ENCODE measurements at places on chromosomes 2 and 18.

- DNase-seq, result no peak
Observed at GRCh38 chr2:152594792-152595191, 122.5 kb downstream of the PRPF40A start.

DNA sequence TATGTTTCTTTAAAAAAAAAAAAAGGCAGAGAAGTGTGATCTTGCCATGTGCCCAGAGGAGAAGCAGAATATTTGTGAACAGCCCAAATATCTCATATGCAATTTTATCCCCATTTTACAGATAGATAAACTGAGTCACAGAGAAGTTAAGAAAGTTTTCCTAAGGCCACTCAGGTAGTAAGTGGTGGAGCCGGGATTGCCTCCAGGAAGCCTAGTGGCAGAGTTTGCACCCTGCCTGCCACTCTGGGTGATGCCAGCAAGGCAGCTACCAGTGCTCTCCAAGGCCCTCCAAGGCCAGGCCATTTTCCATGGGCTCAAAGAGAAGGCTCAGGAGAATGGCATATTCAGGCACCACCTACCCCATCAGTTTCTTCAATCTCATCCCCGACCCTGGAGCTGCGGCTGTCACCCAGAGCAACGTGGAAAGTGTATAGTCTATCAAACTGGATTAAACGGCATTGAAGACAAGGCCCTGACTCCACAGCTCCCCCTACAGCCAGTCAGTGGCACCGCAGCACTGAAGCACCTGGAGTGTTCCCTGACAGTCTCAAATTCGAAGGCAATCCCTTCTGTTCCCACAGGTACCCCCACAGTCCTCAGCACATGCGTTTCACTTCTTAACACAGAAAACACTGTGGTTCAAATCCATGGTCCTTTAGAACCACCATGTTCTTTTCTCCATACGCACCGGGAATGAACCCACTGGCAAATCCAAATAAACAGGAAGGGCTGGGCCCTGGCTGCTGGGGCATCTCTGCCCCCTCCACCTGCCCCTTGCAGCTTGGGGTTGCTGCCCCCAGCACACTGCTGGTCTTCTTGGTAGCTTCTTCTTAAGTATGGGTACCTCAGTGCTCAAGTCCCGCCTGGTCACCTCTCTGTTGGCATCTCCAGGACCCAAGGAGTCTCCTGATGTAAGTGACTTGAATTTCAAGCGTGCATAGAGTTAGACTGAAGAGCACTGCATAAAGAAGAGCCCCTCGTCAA is 175.3 kb downstream of the INHBB start:
- DNase-seq, result peak; percentile 44

DNA sequence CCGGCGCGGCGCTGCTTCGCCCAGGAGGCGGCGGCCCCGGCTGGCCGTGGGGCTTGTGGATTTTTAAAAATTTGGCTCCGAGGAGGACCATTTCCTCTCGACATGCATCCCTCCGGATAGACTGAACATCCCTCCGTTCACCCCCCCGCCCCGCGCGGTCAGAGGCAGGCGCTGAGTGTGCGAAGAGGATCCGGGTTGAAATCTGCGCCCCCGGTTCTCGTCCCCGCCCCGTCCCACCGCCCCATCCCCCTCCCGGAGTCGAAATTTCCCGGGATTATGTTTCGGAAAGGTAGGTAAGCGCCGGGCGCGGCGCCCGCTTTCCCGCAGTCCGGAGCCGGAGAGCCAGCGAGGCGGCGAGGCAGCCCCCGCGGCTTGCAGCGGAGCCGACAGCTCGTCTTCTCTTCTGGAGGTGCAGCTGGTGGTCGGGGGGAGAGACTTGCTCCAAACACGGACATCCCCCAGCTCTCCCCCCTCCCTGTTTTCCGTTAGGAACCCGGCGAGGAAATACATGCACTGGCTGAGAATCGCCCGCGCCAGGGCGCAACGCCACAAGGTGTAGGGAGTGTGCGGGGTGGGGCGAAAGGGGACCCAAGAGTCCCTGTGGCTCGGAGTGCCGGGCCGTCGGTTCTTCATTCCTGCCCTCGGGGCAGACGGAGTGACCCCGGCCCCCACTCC is at the start of gene PRKCE:
TSS of gene PRKCE (plus strand) at position 261 of the 675 bp plus-strand sequence.
- DNase-seq, result no peak

DNA sequence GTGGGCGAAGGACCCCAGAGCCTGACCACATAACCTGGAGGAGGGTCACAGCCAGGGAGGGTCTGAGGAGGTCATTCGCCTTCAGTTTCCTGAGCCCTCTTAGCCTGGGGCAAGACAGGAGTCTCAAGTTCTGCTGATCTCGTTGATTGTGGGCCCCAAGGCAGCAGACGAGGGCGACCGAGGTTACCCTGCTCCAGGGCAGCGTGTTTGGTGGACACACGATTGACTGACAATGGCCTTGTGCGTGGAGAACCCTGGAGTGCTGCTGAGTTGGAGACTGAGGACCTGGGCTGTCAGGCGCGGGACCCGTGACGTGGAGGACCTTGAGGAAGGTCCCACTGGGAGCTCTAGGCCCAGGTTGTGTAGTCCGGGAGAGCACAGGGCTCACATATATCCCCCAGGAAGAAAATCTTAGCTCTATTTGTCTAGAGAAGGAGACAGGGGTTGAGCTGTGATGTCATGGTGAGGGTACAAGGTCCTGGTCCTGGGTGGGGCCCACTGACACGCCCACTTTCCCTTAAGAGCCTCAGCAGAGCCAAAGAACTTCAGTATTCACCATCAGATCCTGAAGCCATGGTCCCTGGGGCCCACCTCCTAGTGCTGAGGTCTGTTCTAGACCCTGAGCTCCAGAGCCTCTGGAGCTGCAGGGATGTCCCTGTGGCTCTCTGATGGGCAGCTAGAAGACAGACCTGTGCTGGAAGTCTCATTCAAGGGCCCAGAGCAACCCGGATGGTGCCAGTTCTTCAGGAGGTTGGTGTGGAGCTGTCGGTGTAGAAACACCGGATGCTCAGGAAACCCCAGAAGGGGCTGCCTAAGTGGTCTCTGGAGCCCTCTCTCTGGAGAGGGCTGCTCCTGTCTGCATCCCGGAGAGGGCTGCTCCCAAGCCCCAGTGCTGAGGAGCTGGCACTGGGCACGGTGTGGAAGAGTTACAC is 53.1 kb downstream of the DYSF start:
- no peak for DNase-seq

DNA sequence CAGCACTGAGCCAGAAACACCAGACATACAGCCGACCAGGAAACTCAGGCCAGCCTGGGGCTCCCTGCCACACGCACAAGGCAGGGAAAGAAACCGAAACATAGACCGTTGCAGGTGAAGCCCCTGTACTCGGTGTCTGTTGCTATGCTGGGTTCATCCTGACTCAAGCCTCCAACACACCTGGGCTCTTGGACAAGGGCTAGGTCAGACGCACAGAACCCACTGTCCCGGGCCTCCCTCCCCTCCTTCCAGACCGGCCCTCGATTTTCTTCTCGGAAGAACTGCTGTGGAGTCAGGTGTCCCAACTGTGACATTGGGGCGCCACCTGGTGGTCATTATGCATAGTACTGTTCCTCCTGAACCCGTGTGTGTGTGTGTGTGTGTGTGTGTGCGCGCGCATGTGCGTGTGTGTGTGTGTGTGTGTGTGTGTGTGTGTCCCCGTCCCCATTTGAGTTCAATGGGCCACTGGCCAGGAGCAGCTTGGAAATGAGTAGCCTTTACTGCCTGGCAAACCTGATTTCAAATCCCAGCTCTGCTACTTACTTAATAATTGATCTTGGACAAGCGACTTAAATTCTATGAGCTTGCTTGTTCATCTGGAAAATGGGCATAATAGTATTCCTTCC is 55.4 kb upstream of the GLI2 start:
- peak; percentile 87 for DNase-seq

- peak; percentile 8 for DNase-seq
Observed at GRCh38 chr2:132038179-132038882, 123.4 kb downstream of the ANKRD30BL start.

- DNase-seq, result peak; percentile 71
Observed at GRCh38 chr2:149329489-149330126, 779 bp upstream of the LYPD6 start.

- DNase-seq, result no peak
Observed at GRCh38 chr2:166520604-166521003, 26.6 kb upstream of the SCN7A start.

DNA sequence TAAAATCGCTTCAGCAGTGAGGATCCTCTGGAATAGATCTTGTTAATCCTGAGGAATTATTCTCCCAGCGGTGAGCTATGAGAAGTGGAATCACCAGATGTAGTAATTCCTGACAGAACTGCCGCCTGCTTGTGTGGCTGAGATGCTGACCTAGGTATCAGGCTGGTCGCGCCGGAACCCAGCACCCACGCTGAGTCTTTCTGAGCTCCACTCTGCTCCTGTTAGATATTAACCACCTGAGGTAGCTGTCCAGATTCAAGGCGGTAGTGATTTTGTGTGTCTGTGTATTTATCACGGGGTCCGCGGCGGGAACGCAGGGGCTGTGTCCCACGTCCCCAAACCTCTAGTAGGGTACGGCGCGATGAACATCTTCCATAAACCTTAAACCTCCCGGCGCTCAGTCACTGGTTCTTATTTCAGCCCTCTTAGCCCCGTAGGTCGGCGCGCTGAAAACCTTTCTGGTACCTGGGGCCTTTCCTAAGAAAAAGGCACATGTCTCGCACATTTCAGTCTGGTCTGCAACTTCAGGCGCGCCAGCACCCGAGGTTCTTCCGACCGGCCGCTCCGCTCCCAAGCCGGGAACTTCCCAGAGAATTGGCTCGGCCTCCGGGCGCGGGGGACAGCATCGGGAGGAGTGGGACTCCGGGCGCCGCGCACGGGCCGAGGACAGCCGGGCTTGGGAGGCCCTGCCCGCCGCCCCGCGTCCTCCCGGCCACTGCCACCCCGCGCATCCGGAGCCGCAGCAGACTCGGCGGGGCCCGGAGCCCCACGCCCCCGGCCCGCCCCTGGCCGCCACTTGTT is 542 bp upstream of the CNNM3 start:
- DNase-seq, result no peak

DNA sequence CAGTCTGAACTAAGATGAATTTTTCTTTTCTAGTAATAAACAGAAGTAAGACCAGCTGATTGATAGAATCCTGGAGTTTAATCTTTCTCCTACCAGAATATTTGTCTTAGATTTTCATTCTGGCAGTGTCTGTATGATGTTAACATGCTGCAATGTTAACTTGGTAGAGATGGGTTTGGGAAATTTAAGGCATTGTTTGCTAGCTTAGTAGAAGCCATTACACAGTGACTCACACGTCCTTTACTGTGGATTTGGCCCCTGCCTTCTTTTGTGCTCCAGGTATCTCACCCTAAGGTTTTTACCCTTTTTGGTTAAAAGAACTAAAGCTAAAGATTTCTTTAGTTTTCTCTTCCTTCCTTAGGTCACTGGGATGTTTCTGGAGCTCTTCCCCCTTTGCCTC is 84.1 kb downstream of the SPTBN1 start:
- no peak for DNase-seq

- DNase-seq, result no peak
Observed at GRCh38 chr2:86064006-86064405, 41.7 kb downstream of the POLR1A start.

GRCh38 chr2:52141076-52141475 is 1109.1 kb upstream of the NRXN1 start:
- DNase-seq, result no peak

GRCh38 chr2:179556425-179556824 is 291.8 kb upstream of the SESTD1 start:
- DNase-seq, result no peak

- DNase-seq, result no peak
Observed at GRCh38 chr2:55993685-55994084, 70.1 kb upstream of the EFEMP1 start.

DNA sequence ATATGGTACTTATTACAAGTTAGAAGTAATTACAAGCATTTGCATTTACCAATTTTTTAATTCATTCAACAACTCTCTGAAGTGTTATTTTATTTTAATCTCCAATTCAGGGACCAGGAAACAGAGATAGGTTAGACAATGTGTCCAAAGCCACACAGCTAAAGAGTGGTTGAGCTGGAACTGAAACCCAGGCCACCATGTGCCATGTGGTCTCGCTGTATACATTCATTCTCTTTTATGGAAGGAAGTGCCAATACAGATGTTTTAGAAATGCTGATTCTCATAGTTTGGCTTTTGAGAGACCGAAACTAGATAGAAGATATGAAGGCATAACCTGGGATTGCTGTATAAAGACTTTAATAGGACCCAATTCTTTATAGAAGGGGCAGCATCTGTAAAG is 684.6 kb upstream of the ID2 start:
- no peak for DNase-seq

DNA sequence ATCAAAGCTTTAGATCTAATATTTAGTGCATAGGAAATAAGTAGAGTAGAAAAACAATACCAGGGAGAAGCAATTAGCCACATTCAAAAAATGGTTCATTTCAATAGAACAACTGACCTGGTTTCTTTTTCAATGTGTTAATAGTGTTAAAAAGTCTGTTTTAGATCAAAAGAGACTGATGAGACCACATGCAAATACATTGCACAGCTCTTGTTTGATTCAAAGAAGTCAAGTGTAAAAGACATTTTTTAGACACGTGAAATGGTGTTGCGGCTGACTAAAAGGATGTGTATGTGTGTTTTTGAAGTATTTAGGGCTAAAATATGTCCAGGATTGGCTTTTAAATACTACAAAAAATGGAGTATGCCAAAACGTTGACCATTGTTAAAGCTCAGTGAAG is 1.2 kb upstream of the AOX1 start:
- DNase-seq, result no peak

DNA sequence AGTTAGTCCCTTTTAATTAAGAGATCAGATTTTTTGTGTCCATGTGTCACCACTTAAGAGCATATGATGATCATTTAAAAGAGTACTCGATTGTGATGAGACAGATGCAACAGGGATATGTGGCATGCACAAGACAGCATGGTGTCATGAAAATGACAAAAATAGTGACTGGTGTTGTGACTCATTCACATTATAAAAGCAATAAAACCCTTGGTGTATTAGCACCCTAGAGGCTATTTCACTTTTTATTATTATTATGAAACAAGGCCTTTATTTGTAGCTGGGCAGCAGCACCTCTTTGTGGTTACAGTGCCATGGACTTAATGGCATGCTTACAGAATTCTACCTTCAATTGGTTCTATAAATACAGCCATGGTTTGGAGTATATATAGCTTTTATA is 1296.0 kb upstream of the ZEB2 start:
- no peak for DNase-seq

- no peak for DNase-seq
Observed at GRCh38 chr2:62208758-62209114, 12.8 kb downstream of the B3GNT2 start.

- no peak for DNase-seq
Observed at GRCh38 chr2:121351521-121352318, 66.7 kb upstream of the TFCP2L1 start.

- DNase-seq, result no peak
Observed at GRCh38 chr18:37538526-37539205, 26.9 kb downstream of the CELF4 start.

DNA sequence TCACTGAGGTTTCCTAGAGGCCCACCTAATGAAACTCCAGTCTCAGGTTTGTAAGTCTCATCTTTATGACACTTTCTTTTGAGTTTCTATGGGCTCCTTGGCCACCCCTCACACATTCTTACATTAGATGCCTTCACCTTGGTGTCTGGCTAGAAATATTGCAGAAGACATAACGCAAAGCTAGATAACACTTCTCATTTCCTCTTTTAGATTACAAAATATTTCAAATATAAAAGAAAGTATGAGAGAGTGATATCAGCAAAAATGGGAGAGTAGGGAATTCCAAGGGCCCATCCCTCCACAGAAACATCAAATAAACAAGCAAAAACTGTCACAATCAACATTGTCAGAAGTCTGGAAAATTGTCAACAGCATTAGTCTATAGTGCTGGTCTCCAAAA is 43.3 kb upstream of the ZCCHC2 start:
- DNase-seq, result no peak

- no peak for DNase-seq
Observed at GRCh38 chr2:45442026-45442425, 169.0 kb downstream of the SRBD1 start.
